ENCODE measurements at places on chromosomes 2 and 18.

DNA sequence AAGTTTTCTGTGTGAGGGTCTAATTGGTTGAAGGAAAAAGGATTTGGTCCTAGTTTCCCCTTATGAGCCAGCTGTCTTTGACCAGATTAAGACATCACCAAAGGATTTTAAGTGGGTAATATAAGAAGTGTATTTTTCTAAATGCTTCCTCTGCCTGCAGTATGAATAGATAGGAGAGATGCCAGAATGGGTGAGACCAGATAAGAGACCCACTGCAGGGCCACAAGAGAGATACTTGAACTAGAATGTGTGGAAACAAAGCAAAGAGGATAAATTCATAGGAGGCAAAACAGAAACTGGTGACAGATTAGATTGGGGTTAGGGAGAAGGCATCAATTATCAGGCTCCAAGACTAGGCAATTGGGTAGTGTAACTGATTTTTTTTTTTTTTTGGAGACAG lies 1.1 kb upstream of the HDHD2 start:
- DNase-seq, result no peak

DNA sequence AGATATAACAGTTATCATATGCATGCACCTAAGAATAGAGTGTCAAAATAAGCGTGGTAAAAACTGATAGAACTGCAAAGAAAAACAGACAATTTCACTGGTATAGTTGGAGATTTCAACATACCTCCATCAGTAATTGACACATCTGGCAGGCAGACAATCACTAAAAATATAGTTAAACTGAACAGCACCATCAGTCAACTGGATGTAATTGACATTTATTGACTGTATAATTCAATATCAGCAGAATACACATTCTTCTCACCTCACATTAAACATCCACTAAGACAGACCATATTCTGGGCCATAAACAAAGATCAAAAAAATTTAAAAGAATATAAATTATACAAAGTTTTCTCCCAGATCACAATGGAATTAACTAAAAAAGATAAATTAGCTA lies 378.5 kb upstream of the RGPD4 start:
- no peak for DNase-seq

GRCh38 chr2:124450481-124450880 lies 425.4 kb downstream of the CNTNAP5 start:
- no peak for DNase-seq

DNA sequence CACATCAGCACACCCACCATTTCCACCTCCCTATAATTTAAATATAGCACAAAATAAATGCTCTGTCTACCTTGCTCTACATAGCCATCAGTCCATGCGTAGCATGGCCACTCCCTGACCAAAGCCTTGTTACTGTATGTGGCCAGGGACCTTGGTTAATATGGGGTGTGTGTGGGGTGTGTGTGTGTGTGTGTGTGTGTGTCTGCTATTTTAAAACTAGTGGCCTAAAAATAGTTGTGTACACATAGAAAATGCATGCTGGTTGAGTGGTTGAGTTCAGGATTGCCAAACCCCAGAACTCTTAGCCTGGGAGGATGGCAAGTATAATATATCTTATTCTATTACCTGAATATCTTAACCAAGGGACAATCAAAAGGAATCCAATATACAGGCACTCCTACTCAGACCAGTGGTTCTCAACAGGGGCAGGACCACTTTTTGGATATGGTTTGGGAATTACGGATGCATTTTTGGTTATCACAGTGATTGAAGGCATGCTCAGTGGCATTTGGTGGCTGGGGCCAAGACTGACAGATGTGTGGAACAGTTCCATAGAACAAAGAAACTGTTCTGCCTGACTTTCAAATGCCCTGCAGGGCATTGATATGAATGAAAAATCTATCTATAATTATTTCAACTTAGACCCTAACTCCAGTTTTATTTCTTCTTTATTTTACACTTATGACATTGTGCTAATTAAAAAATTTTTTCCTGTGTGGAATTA lies 72.3 kb upstream of the PSME4 start:
- no peak for DNase-seq

DNA sequence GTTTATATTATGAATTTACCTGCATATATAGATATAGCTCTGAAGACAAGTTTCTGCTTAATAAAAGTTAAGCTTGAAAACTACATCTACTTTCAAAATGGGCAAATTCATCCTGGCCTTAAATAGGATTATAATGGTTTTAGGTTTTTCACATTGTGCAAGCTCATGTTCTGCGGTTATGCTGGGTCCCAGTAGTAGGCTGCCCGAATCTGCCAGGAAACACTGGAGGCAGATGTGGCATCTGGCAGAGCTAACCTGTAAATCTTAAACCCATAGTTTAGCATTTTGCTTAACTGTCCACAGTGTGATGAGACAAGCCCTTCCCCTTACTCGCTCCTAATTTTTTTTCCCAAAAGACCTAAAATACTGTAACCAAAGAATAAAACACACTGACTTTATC lies 234.2 kb downstream of the TCF4 start:
- DNase-seq, result no peak

DNA sequence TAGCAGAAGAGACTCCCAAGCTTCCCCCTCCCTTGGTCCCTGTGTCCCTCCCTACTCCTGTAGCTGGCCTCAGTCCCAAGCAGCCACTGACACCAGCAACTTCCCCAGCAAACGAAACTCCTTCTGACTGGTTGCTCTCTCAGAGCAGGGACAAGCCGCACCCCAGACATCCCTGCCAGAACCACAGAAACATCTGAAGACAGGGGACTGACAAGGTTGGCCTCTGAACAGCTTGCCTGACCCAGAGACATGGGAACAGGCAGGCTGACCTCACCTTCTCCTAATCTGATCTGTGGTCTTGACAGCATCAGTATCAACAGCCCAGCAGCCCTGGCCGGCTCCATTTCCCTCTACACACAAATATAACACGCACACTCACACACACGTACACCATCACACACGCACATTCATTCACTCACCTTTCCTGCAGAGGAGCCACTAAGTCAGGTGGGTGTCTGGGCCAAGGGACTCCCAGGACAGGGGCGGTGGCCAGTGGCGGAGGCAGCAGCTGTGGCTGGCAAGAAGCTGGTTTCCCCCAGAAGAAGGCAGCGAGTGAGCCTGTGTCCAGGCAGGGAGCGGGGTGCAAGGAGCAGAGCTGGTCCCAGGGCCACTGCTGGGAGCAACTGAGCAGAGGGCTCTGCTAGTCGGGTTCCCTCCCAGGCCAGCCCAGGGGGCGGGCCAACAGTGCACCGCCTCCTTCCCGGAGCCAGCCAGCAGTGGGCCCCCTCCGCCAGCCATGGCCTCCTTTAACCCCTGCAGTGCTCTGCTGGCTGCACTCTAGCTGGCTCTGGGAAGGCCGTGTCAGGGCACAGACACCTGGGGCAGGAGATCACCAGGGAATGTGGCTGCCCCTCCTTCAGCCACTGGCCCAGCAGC lies 59.1 kb downstream of the TNS1 start:
- no peak for DNase-seq

DNA sequence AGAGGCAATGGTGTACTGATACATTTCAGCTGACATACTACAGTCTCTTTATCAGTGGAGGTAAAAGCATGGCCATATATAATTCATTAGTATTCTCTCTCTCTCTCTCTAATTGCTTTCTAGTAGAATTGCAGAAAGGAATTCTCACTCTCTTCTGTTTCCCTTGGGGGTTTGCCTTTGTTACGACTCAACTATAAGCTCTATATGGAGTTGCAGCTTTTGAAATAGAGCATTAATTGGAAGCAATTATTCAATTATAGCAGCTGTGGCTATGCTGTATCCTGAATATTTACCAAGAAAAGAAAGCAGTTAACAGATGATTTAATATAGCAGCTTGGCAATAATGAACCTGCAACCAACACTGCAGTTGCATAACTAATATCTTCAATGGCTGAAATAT lies 132.7 kb upstream of the STON1 start:
- DNase-seq, result no peak

GRCh38 chr2:222504719-222505118 lies 80.4 kb downstream of the SGPP2 start:
- DNase-seq, result no peak

GRCh38 chr2:142966284-142966683 lies 88.8 kb downstream of the KYNU start:
- no peak for DNase-seq

DNA sequence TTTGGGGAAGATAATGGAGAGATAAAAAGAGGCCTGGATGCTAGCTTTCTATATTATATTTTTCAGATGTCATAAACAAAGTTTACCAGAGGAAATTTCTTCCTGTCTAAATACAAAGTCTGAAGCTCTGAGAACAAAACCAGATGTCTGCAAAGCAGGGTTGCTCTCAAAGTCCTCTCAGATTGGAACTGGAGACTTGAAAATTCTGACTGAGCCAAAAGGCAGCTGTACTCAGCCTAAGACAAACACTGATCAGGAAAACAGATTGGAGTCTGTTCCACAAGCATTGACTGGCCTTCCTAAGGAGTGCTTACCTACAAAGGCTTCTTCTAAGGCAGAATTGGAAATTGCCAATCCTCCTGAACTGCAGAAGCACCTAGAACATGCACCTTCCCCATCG lies 25.1 kb downstream of the KDM3A start:
- DNase-seq, result no peak

- DNase-seq, result no peak
These were observed 46.3 kb downstream of the PTPN2 start for GRCh38 chr18:12837747-12838146.

- no peak for DNase-seq
These were observed 154.9 kb downstream of the MYO3B start for GRCh38 chr2:170332676-170333402.

DNA sequence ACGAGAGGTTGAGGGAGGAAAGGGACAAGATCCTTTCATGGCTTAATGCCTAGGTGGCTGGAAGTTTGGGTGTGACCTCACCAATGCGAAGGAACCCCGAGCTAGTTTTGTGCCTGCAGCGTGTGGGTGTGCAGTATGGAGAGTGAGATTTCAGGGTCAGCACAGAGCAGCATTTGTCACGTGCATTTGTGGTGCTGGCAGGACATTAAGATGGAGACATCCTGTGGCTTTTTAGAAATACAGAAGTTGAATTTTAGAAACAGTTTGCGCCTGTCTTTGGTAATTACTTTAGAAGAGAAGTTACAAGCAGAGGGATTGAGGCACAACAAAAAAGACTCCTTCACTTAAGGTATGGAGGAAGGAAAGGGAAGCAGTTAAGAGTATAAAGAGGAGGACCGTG lies 258.2 kb upstream of the THUMPD2 start:
- DNase-seq, result no peak

DNA sequence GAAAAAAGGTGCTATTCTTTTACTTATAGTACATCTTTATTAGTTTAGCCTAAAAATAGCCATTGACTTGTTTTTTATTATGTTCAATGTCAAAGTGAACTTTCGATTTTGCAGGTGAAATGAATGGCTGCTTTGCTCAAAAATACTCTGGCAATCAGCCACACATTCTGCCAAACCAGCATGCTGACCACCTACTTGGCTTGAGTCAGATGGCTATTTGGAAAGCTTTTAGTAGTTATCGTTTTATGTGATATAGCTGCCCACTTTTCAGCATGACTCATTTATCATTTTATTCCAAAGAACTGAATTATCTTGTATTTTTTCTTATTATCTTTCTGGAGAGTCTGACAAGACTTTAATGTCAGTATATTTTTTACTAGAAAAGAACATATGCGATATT lies 1615.8 kb upstream of the TMEFF2 start:
- no peak for DNase-seq
